Activated T-cell treated with anti-CD3 and anti-CD28 coated beads, Interleukin-2, amount 50 U/mL, for 72 hours (primary cell): ENCODE measurements at places on chromosomes 6 and 20. TPM values are rescaled to one million over a fixed set of nuclear protein-coding genes. Genes with fewer than 3 reads are reported as not detected.
A peak's percentile ranks its signal among the peaks of the same experiment; 100 is the strongest.

Gene ESR1
- total RNA-seq, result 0.07 TPM

Gene KCNK15
- 0.48 TPM for total RNA-seq

DNA sequence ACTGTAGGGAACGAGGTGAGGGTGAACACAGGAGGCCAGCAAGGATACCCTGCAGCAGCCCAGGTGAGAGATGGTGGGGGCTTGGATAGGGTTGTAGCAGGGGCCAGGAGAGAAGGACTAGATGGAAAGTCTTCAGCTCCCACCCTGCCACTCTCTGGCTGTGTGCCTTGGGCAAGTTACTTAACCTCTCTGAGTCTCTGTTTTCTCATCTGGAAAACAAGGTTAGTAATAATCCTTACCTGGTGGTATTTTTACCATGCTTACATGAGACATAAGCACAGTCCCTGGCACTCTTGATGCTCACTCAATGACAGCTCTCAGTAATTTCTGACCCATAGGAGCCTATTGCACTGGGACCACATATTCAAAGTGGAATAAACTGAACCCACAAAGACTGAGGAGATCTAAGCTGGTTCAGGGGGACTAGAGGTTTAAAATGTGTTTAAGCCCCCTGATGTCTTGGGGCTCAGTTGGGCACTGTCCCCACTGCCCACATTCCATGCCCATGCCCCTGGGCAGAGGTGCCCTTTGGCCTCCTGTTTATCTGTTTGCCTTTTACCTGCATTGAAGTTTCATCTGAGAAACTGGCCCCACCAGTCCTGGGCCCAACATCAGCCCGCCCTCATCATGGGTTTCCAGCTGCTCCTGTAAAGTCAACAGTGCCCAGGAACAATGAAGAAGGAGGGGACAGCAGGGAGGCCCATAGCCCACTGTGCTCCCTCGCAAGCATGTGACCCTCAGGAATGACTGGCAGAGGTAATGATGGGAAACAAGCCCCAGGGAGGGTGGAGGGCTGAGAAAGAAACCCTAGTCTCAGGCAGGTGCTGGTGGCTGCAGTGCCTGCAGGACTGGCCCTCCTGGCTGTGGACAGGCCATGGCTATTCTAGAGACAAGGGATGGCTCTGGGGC lies 104.0 kb downstream of the VEGFA start:
- H3K4me3 ChIP-seq, result no peak overlapping the region
- H3K36me3 ChIP-seq, result no peaks in the 10 kb centered on the region
- H3K27me3 ChIP-seq, result no peaks in the 10 kb centered on the region
- no peak overlapping the region for H3K27ac ChIP-seq

DNA sequence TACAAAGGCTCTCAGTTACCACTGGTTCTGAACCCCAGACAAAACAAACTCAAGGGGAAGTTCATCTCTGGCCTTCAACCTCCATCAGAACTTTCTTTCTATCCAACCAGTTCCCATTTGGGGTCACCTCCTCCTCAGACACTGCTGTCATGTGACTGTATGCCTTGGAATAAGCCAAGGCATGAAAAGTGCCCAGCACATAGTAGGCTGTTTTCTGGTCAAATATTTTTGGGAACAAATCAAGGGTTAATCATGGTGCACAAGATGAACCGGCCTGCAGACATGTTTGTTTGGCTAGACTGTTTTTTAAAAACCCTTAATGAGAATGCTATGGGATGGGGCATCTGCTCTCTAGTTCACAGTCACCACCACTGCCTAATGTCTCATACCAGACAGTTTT lies 48.9 kb upstream of the MRPS10 start:
- H3K4me3 ChIP-seq, result no peak overlapping the region
- peaks cover 8% of the 10 kb centered on the region for H3K36me3 ChIP-seq
- H3K27ac ChIP-seq, result peak overlapping the region; percentile 65
- no peak for DNase-seq
- H3K27me3 ChIP-seq, result no peaks in the 10 kb centered on the region

Gene NFS1
- total RNA-seq, result 43.3 TPM

Gene ATP5F1E
- 56.4 TPM for total RNA-seq
